Muscle of back (tissue), 13 donors: ENCODE measurements at places on chromosomes 2 and 18.

GRCh38 chr2:48438266-48438665, 91.7 kb upstream of the STON1 start:
- no peak for DNase-seq

- no peak for DNase-seq
Measured at GRCh38 chr2:67048314-67048713, 348.8 kb upstream of the ETAA1 start.

GRCh38 chr2:217742841-217743240, 260.0 kb downstream of the TNS1 start:
- DNase-seq = no peak

DNA sequence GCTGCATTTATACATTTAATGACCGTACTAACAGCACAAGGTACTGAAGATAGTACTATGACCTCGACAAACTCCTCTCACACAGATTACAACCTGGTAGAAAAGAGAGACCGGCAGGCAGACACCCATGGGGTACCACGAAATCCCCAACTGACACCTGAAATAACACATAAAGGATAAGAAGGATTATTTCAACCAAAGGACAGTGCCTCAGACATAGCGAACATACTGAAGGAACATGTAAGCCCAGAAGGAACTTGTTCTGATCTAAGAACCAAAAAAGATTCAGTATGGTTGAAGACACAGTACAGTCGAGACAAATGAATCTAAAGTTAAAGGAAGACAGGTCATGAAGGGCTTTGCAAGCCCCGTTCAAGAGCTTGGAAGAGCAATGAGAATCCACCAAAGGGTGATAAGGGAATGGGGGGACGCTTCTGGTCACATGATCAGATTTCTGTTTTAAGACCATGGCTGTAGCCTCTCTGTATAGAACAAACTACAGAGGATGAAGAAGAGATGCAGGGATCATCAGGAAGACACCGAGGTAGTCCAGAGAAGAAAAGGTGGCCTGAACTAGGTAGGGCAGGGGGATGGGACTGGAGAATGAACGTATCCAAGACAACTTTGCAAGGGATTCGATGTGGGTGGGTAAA, 902 bp downstream of the MCFD2 start:
- no peak for DNase-seq

GRCh38 chr2:216404010-216404618, 8.2 kb upstream of the SMARCAL1 start:
- no peak for DNase-seq

- DNase-seq = no peak
Measured at GRCh38 chr18:74546751-74547530, 12.6 kb downstream of the CNDP1 start.

DNA sequence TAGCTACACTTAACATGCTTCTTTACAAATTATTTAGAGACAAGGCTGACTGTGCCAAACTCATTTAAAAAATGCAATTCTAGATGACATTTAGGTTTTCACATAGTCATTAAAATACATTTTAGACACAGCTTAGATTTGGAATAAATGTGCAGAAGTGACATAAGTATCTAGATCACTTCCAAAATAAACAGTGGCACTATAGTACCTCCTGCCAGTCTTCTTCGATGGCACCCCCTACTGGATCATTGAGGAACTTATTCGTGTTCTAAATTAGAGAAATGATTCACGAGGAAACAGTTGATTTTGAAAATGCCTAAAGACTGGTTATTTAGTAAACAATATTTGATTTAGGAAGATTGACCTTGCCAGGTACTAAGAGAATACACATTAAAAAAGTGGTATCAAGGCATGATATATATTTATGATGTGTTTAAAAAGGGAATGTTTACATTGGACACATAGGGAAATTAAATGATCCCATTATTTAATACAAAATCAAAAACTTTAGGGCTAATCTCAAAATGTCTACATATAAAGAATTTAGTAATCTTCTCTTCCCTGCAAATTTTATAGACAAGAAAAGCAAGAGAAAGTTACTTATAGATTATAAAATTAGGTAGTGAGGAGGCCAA, 323.9 kb downstream of the XIRP2 start:
- DNase-seq = peak; percentile 37

DNA sequence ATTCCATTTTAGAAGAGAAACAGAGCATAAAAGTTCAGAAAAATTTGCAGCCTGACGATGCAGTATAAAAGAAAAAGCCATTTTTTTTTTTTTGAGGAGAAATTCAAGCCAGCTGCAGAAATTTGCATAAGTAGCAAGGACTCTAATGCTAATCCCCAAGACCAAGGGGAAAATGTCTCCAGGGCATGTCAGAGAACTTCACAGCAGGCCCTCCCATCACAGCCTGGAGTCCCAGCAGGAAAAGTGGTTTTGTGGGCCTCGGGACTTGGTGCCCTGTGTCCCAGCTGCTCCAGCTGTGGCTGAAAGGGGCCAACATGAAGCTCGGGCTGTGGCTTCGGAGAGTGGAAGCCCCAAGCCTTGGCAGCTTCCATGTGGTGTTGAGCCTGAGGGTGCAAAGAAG, 325.3 kb upstream of the HNMT start:
- DNase-seq = no peak

GRCh38 chr2:239371726-239372686, 28.8 kb downstream of the HDAC4 start:
- no peak for DNase-seq

DNA sequence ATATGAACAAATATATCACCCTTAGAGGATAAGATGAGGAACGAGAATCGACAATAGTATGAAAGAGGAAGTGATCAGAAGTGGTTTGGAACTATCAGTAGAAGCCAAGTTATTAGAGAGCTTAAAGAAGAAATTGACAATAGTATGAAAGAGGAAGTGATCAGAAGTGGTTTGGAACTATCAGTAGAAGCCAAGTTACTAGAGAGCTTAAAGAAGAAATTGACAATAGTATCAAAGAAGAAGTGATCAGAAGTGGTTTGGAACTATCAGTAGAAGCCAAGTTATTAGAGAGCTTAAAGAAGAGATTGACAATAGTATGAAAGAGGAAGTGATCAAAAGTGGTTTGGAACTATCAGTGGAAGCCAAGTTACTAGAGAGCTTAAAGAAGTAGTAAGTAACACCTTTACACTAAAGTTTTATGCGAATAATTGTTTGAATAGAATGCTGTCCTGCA, 175.5 kb downstream of the ZNF407 start:
- DNase-seq = no peak

DNA sequence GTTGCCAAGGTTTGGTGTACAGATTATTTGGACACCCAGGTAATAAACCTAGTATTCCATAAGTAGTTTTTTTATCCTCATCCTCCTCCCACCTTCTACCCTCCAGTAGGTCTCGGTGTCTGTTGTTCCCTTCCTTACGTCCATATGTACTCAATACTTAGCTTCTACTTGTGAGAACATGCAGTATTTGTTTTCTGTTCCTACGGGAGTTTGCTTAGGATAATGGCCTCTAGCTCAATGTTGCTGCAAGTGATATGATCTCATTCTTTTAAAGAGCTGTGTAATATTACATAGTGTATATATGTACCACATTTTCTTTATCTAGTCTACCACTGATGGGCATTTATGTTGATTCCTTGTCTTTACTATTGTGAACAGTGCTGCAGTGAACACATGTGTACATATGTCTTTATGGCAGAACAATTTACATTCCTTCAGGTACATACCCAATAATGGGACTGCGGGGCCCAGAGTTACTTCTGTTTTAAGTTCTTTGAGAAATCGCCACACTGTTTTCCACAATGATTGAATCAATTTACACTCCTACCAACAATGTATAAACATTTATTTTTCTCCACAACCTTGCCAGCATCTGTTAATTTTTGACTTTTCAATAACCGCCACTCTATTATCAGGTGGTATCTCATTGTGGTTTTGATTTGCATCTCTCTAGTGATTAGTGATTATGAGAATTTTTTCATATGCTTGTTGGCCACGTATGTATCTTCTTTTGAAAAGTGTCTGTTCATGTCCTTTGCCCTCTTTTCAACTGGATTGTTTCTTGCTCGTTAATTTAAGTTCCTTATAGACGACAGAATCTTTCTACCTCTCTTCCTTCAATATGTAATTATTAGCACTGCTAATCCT, 88.0 kb downstream of the MEMO1 start:
- no peak for DNase-seq

- DNase-seq = peak; percentile 61
Measured at GRCh38 chr2:12168791-12169388, 422.5 kb downstream of the LPIN1 start.

DNA sequence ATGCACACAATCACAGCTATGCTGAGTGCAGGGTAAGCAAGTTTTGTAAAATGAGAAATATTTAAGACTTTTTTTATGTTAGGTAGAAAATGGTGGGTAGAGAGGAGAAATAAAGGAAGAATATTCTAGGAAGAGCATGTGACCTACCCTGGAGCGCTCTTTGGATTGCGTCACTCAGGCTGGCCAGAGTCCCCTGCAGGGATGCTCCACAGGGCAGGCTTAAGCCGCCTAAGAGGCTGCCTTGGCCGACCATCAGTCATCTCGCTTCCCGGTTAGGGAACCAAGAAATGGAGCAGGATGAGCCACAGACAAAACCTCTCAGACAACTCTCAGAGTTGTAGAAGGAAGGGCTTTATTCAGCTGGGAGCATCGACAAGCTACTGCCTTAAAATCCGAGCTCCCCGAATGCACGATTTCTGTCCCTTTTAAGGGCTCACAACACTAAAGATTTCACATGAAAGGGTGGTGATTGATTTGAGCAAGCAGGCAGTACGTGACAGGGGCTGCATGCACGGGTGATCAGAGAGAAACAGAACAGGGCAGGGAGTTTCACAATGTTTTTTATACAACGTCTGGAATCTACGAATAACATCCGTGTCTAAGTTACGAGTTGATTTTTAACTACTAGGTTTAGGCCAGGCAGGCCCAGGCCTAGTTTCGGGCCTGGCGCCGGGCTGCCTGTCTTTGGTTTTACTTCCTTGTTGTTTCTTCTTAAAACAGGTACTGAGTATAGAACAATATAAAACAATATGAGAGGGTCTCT, 1072.0 kb downstream of the CBLN2 start:
- no peak for DNase-seq

- no peak for DNase-seq
Measured at GRCh38 chr2:143686585-143687164, 557.5 kb downstream of the ARHGAP15 start.

DNA sequence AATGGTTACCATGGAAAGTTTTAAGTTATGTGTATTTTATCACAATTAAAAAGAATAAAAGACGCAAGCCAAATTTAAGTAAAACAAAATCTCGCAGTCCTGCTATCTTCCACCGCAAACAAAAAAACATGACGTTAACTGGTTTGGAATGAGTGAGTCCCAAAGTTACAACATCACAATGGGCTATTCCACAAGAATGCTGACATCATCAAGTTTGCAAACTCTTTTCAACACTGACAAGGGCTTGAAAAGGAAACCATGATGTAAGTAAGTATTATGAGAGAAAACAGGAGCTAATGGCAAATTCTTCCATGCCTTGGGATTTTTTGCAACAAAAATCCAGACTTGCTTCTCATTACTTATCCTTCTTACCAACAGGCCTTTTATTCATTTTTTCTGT, 31.1 kb downstream of the SIGLEC15 start:
- no peak for DNase-seq

DNA sequence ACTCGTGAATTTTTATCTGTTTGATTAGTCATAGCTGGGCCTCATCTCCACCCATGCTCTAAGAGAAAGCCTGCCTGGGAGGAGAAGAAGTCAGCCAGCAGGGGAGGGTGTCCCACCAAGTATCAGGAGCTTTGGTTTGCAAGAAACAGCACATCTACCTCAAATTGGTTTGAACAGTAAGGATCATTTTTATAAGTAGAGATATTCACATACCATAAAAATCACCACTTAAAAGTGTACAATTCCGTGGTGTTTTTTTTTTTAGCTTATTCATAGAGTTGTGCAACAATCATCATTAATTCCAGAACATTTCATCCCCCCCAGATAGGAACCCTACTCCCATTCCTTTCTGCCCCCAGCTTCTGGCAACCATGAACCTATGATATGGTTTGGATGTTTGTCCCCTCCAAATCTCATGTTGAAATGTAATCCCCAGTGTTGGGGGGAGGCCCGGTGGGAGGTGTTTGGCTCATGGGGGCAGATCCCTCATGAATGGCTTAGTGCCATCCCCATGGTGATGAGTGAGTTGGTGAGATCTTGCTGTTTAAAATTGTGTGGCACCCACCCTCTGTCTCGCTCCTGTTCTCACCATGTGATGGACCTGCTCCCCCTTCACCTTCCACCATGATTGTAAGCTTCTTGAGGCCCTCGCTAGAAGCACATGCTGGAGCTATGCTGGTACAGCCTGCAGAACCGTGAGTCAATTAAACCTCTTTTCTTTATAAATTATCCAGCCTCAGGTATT, 36.2 kb upstream of the HS6ST1 start:
- no peak for DNase-seq

GRCh38 chr18:37567994-37568359, 2.4 kb upstream of the CELF4 start:
- DNase-seq = no peak

DNA sequence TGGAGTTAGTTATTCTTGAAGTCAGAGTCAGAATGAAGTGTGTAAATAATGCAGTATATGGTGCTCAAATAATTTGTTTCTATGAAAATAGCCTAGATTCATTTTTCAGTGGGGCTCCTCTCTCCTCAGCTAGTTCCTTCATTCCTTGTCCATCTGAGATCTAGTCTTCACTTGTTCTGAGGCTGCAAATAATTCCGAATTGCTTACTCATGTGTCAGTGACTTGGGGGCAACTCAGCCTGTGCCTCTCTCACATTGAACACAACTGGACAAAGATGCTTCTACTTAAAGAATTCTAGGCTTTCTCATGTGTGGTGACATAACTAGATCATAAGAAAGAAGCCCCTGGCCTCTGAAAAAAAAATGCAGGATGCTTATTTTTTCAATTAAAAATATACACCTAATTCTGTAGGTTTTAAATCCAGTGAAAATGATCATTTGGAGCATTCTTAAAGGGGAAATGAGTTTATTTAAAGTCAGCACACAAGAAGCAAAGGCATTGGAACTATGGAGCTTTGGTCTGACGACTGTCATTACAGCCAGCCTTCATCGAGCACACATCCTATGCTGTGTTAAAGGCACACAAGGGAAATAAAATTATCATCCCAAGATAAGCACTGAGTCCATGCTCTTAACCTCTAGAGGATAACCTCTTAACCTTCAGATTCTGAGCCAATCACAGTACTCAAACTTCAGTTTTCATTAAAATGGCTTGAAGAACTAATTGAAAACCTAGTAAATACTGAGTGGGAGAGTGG, 24.8 kb upstream of the SCN7A start:
- DNase-seq = no peak

DNA sequence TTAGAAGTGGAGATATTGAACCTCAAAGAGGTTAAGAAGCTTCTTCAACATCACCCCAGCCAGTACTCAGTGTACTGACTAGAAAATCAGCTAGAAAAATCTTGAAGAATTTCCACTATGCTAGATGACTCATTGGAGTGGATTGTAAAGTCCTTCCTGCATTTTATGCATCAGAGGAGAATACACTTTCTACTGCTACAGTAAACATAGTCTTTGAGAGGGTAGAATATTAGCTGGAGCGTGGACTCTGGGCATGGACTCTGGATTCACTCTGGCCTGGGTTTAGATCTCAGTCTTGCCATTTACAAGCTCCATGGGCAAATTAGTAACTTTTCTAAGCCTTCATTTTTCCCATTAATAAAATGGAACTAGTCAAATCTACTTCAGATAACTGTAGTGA, 215.9 kb downstream of the IRS1 start:
- peak; percentile 77 for DNase-seq

GRCh38 chr2:8412082-8412481, 269.8 kb upstream of the ID2 start:
- no peak for DNase-seq
